ELR (cell line): ENCODE measurements at places on chromosomes 7 and 10.

GRCh38 chr10:80202934-80203834 lies 2.2 kb downstream of the ANXA11 start:
- DNase-seq: peak; percentile 88

DNA sequence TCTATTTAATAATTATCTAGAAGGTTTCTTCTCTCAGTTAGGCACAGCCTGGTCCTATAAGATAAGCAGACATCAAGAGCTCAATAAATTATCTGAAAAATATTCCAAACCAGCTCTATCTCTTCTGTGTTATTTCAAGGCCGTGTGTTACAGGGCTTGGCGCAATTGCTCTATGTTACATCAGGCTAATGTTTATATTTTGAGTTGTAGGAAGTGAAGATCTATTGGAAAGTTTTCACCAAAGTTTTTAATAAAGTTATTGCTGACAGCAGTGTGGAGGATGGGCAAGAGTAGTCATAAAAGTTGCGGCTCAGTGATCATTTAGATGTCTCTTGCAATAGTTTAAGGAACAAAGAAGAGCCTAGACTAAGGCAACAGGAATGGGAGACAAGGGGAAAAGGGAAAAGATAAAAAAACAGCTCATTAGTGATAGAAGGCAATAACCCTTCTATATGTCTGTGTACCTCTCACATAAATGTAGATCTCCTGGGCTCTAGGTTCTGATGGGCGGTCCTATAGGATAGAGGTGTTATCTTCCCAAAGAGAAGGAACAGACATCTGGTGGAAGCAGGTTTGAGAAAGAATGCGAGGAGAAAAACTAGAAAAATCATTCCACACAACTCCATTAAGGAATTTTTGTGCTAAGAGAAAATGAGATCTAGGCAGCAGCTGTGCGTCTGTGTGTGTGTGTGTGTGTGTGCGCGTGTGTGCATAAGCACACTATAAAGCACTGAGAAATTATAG lies 5.9 kb upstream of the ANKRD7 start:
- no peak for DNase-seq

DNA sequence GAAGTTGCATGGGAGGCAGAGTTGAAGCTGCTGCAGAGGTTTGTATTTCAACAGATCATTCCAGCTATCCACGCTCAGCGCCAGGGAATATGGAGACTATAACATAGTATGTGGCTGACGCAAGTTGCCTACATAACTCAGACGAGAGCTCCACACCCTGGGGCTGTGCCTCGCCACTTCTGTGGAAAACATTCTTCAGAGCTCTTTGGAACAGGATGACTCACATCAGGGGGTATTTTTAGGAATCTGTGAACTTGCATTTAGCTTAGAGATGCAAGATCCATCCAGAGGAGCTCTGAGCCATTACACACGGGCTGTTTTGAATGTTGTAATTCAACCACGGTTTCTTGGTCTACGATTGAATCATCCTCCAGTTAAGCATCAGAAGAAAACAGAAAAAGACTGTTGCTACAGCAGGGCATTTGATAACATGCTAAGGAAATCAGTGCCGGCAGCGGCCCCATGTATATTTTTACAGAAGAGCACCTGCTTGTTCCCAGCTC lies 481.5 kb upstream of the AKR1E2 start:
- peak; percentile 100 for DNase-seq

DNA sequence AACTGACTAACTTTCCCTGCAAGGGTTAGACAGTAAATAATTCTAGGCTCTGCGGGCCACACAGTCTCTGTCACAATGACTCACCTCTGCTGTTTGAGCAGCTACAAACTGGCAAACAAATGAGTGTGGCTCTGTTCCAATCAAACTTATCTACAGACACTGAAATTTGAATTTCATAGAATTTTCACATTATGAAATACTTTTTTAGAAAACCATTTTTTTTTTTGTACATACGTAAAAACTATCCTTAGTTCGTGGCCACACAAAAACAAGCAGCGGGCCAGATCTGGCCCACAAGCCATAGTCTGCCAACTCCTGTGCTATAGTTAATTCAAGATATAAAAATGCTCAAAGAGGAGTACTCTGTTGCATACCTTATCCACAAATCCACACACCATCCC lies 32.6 kb downstream of the PIP4K2A start:
- DNase-seq: peak; percentile 91

DNA sequence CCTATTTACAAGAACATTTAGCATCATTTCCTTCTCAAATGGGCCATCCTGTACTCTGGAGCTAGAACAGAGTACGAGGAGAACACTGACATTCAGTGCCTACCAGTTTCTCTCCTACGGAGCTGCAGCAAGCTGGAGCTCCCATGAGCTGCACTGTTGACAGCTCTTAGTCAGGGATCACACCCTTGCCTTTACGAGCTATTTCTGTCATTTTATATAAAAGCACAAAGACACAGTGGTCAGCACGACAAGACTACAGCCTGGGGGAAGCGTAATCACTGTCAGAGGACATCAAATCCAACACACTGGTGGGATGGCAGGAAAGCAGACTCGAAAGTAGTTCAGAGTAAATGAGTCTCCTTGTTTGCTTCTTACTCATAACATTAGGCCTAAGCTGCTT lies 2.7 kb downstream of the CDCA7L start:
- DNase-seq: peak; percentile 22

DNA sequence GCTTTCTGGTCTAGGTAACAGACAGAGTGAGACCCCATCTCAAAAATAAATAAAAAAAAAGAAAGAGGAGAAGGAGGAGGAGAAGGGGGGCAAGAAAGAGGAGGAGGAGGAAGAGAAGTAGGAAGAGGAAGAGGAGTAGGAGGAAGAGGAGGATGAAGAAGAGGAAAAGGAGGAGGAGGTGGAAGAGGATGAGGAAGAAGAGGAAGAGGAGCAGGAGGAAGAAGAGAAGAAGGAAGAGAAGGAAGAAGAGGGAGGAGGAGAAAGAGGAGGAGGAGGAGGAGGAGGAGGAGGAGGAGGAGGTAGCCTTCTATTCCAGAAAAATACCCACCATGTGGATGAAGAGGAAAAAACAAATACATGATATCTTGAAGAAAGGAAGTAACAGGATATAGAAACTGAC lies 172.1 kb downstream of the FRMD4A start:
- DNase-seq: no peak

GRCh38 chr7:31082447-31082846 lies 30.3 kb downstream of the ADCYAP1R1 start:
- DNase-seq: no peak

- no peak for DNase-seq
These were observed 866.5 kb upstream of the GHITM start for GRCh38 chr10:83272666-83273434.

- DNase-seq: no peak
These were observed 94.9 kb upstream of the MKI67 start for GRCh38 chr10:128221117-128221516.

- peak; percentile 70 for DNase-seq
These were observed 540 bp downstream of the SNX13 start for GRCh38 chr7:17939606-17940301.

- no peak for DNase-seq
These were observed 18.8 kb upstream of the CHST12 start for GRCh38 chr7:2384354-2385243.

DNA sequence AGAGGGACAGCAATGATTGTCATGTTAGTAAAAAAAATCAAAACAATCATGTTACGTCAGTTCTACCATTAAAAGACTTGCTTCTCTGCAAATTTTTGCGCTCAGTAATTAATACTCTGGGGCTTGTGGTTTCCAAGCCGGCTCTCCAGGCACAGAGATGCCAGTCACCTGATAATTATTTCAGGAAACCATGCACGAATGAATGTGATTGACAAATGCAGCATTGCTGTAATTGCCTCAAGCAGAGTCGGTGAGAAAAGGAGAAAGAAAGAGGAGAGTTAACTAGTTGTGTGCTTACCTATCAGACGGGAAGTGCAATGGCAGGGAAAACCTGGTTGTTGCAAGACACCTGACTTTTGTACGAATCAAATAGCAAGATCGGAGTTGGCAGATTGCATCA lies 609.8 kb upstream of the MKI67 start:
- no peak for DNase-seq

GRCh38 chr7:85041605-85042216 lies 145.1 kb downstream of the SEMA3D start:
- peak; percentile 78 for DNase-seq

DNA sequence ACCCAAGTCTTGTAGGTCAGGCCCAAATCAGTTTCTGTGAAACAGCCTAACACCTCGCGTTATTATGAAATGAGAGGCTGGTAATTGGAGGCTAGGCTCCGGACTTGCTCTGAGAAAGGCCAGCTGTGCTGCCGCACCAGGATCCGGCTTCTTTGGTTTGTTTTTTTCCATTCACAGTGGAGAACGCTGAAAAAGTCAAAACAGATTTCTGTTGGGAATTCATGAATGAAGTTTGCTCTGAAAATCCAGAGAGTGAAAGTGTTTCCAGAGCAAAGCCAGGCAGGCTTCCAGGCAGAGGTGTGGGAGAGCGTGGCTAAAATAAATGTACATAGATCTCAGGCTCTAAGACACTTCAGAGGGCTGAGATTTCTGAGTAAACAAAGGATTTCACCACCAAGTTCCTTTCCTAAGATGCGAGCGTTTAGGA lies 240.1 kb downstream of the TRIL start:
- no peak for DNase-seq

DNA sequence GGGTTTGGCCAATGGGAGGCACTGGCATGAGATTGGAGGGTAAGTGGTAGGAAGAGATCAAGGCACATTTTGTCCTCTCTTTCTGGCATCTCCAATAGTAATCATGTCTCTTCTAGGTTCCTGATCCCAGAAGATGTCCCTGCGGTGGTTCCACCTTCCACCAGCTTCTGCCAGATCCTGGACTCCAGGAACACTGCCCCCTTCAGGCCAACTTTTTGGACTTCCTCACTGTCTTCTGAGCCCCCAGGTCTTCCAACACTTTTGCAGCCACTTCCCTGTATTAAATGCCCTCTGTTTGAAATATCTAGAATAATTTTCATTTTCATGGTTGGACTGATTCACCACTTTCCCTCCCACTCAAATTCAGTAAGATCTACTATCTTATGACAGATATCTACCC lies 60.9 kb downstream of the BAMBI start:
- DNase-seq: no peak

- no peak for DNase-seq
These were observed 24.1 kb upstream of the FAM180A start for GRCh38 chr7:135772639-135773222.

GRCh38 chr7:8286118-8286517 lies 24.2 kb upstream of the ICA1 start:
- DNase-seq: no peak

GRCh38 chr10:4459531-4459930 lies 366.5 kb upstream of the AKR1E2 start:
- DNase-seq: peak; percentile 18

DNA sequence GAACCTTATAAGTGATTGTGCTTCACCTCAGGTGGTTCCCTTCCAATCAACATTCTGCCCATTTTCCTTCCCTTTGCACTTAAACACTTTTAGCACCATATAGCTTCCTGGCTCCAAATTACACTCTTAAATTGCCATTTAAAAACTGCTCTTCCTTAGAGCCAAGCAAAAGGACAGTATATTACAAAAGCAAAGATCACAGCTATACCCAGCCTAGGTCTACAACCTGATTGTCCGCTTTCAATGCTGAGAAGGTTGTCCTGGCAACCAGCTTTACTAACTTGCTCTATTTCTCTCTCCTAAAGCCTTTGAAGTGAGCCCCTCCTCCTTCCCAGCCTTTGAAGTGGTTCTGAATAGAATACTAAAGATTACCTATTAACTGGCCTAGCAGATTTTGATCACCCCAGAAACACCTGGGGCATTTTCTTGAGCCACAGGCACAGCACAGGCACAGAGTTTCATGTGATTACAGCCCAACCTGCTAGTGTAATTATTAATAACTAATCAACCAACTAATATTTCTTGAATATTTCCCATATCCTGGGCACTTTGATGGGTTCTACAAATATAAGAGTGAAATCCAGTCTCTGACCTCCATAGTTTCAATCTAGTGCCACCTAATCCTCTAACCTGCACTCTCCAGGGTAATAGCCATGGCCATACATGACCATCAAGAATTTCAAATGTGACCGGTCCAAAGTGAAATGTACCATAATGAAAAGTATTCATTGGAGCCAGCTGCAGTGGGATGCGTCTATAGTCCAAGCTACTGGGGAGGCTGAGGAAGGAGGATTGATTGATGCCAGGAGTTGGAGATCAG lies 63.6 kb upstream of the TRIM24 start:
- DNase-seq: no peak
